ENCODE measurements at places on chromosomes 7 and 10.

DNA sequence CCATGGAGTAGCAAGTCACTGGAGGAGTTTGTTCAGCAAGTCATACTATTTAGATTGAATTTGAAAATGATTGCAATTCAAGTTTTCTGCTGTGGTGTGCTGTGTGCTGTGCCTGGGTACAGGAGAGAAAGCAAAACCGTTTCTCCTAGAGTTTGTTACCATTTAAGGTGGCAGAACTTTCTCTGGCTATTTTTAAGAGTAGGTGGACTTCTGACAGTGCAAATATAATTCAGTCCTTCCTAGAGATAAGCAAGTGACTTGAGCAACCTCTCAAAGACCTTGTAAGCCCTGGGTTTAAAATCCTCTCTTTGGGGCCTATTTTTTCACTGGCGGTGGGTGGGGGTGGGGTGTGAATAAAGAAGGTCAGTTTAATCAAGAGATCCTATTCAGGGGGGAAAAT is 42.9 kb upstream of the FGL2 start:
- no peak for DNase-seq

- no peak for DNase-seq
Measured at GRCh38 chr7:122887198-122887597, 938 bp upstream of the CADPS2 start.

DNA sequence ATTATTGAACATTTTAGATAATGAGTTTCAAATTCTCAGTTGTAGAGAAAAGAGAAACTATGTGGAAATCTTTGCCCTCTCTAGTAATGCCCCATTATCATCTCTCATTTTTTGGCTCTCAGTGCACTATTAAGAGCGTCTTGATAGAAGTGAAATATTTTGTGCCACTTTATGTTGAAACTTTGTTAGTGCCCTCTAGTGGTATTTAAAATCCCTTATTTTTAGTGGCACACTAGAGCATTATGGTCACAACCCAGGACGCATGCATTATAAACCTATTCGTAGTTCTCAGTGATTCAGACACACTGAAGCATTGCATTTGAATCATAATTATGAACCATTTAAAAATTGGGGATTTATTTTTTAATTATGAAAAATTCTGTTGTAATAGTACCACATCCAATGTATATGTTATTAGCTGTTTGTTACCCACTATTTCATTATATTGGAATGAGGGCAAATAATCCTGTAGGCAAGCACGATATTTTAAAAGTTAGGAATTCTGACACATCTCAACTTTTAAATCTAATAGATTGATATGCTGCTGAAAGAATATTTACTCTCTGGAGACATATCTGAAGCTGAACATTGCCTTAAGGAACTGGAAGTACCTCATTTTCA is 21.9 kb downstream of the PDCD4 start:
- DNase-seq = no peak

GRCh38 chr10:118595064-118595420 is 406 bp downstream of the PRLHR start:
- DNase-seq = no peak

Data from effector memory CD4-positive, alpha-beta T cell (primary cell).